ENCODE measurements at places on chromosomes 7 and 10.
A peak's percentile ranks its signal among the peaks of the same experiment; 100 is the strongest.

DNA sequence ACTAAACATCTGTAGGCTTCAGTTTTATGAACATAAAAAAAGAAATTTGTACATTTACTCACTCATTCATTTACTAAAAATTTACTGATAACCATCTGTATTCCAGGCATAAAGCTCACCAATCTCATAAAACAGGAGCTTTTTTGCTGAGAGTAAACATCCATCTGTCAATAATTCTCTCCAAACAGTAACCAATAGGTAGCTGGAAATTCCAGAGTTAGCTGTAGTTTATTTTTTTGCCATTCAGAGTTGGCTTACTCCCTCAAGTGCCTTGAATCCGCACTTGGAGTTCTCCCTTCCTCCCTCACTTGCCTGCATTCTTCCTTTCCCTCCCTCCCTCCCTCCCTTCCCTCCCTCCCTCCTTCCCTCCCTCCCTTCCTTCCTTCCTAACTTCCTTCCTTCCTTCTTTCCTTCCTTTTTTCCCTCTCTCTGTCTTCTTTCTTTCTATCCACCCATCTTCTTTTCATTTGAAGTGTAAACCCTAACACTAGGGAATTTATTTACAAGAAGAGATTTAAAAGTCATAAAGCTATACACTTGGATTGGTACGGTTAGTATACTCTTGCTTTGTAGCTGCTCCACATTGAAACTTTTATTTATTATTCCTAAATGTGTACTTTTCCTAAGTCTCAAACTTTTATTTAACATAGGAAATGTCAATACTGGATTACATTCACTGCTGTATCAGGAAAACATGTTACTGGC, 44.6 kb upstream of the BICC1 start:
- no peak for DNase-seq

DNA sequence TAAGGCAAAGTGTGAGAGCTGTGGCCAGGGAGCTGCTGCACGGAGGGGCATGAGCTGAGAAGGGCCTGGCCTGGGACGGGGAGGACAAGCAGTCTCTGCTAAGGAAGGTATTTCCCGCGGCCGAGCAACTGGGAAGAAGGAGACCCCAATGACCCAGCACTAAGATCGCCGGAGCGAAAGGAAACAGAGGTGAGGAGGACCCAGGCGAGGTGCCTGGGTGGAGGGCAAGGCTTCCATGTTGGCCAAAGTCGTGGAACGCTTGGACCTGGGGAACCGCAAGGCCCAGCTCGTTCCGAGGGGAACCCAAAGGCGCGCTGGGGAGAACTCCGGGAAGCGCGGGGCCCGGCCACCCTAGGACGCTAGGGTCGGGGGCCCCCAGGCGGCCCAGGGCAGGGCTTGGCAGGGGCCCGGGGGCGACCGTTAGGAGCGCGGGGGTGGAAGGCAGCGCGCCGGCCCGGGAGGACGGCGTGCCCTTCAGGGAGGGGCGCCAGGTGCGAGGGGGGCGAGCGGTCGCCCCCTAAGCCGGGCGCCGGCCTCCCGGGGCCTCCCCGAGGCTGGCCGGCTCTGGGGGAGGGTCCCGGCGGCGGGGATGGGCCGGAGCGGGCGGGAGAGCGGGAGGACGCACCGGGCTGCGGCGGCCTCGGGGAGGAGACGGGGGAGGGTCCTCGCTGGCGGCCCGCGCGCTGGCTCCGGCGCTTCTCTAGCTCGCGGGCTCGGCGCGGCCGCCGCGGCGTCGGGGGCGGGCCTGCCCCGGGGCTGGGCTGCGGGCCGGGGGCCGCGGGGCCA, 545 bp downstream of the GIGYF1 start:
- no peak for DNase-seq

GRCh38 chr7:577741-578370, 58.2 kb upstream of the PDGFA start:
- DNase-seq, result no peak

GRCh38 chr10:119162452-119163092, 2.9 kb downstream of the SFXN4 start:
- no peak for DNase-seq

- no peak for DNase-seq
Observed at GRCh38 chr7:545470-545869, 25.8 kb upstream of the PDGFA start.

DNA sequence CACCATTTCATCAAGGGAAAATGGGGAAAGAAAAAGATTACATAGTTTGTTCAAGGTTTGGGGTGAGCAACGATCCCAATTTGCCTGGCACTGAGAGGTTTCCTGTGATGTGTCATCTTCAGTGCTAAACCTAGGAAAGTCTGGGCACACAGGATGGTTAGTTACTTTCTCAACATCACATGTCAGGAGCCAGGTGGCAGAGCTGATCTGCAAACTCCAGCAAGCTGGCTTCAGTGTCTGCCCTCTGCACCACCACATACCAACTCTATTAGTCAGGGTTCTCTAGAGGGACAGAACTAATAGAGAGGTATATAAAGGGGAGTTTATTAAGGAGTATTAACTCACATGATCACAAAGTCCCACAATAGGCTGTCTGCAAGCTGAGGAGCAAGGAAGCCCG, 11.3 kb downstream of the ADAM12 start:
- DNase-seq, result no peak

GRCh38 chr7:148436135-148436534, 154.4 kb upstream of the C7orf33 start:
- DNase-seq, result no peak

DNA sequence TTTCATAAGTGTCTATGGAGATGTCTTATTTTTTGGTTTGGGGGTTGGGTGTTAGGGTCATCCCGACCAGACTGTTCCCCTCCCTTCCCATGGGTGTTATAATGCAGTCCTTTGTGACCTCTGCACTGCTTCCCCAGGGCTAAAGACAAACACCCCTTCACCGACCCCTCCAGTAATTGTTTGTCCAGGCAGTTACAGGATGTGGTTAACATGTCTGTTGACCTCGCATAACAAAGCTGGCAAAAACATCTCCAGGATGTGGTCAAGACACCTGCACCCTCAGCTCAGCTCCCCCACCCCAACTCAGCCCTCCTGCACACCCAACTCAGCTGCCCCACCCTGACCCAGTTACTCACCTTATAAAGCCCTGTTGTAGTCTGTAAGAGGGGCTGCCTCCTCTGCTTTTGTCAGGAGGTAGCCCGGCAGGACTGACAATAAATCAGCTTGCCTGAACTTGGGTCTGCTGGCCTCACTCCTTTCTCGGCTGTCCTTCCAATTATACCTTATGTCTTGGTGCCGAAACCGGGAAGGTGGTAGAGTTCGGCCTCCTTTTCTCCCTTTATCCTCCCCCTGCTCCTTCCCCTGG, 102.2 kb downstream of the ZNF92 start:
- no peak for DNase-seq

DNA sequence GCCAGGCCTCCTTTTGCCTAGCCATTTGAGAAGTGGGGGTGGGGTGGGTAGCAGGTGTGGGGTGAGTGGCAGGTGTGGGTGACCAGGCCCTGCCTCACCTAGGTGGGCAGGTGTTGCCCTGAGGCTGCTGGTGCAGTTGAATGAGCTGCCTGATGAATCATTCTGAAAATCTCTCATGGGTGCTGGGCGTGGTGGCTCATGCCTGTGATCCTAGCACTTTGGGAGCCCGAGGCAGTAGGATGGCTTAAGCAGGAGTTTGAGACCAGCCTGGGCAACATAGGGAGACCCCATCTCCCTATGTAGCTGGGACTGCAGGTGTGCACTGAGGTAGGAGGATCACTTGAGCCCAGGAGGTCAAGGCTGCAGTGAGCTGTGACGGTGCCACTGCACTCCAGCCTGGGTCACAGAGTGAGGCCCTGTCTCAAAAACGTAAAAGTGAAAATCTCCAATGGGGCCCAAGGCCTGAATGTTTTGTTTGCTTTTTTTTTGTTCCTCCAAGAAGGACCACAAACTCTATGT, 17.7 kb downstream of the TSPAN14 start:
- no peak for DNase-seq

- no peak for DNase-seq
Observed at GRCh38 chr10:14618674-14619073, 156.0 kb downstream of the FAM107B start.

DNA sequence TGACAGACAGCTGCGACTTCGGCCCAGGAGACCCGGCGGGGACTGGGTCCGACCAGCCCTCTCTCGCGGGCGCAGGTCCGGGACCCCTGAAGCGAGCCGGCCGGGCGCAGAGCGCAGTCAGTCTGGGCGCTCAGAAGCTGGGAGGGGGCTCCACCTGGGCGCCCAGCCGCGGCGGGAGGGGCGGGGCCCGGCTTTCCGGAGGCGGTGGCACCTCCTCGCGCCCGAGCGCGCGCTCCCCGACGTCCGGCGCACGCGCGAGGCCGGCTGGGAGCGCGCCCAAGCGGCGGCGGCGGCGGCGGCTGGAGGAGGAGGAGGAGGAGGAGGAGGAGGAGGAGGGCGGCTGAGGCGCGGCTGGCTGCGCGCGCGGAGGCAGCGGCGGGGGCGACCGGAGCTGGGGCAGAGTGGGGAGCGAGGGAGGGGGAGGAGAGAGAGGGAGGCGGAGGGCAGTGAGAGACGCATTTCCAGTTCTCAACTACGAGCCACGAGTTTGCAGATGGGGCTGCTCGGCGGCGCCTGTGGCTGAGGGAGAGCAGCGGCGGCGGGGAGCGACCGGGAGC, at the start of gene PALS2:
TSS of gene PALS2 (plus strand) at position 456 of the 557 bp plus-strand sequence. CDS start 50,216 bp downstream, outside the sequence.
- peak; percentile 79 for DNase-seq

DNA sequence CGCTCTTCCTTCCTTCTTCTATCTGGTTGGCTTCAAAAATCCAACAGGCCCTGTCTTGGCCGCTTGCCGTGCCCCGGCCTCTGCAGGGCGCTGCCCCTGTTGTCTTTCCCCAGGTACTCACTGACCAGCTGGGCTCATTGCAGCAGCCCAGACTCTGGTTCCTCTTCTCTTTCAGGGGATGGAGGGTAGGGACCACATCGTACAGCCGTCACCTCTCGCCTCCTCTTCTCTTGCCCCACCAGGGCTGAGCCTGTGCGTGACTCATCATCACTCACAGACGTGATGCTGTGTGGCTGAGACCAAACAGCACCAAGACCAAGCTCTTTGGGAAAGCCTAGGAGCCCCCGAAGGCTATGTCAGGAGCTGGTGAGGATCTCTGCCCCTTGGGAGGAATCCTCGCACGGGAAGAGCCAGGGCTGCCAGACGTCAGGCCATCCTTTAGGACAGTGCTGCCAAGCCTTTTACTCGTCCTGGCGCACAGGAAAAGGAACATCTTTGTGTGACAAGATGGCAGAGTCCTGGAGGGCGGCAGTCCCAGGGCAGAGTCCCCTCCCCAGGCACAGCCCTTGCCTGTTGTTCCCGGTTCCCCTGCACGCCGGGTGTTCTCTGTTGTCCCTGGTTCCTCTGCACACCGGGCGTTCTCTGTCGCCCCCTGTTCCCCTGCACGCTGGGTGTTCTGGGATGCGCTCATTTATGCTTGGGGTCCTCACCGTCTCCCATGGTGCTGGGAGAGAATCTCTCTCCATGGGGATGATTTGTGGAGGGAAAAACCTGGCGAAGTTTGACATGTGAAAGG, 188.5 kb upstream of the SHH start:
- no peak for DNase-seq

DNA sequence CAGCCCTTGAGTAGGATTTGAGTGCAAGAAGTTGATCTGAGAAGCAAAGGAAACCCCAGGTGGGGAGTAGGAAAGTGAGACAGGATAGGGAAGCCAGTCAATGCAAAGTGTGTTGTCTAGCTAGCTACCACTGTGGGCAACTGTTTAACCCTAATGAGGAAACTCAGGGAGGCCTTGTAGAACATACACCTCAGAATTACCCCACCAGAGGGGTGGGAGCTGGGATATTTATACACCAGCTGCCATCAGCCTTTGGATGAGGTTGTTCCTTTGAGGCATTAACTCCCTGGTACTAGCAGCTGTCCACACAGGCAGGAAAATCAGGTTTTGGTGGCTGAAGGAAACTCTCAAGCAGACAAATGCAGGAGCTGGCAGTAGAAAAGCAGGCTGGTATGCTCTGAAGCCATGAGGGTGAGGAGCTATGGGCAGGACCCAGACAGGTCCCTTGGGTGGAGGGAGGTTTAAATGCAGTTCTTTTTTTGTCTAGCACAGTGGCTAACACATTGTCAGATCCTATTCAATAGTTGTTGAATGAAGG, 60.1 kb upstream of the ARID5B start:
- DNase-seq, result no peak

GRCh38 chr10:28201410-28202400, 101.2 kb downstream of the MPP7 start:
- no peak for DNase-seq

DNA sequence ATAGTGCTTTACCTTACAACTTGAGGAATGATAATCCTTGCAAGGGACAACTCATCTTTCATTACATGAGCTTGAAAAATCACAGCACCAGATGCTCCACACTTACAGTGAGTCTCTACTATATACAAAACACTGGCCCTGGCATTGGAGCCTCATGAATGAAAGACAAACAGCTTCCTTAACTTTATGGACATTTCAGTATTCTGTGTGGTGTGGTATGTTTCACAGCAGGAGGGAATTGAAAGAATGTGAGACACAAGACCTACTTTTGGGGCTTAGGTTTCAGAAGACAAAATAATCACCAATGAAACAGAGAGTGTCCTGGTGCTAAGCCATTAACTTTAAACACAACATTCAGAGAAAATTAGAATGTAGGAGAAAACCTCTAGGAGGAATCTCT, 1249.6 kb downstream of the XPNPEP1 start:
- no peak for DNase-seq

DNA sequence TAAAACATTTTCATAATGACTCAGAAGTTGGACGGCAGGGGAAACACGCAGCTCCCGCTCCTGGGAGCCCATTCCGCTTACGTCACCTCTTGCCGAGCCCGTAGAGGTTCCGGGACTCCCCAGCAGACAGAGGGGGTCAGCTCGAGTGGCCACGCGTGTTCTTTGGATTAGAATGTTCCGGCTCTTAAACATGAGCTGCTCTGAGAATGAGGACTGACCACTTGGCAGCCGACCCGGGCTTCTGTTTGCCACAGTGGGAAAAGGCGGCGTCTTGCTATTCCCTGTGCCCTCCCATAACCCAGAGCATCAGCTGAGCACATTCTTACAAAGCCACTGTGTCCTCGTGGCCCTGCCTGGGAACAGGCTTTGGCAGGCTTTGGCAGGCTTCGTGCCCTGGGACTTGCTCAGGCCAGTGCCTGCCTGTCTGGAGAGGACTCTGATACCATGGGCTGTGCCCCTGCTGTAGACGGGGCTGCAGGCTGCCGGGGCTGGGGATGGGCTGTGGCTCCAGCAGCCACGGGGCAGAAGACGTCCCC, 40.1 kb downstream of the PFKP start:
- DNase-seq, result no peak

DNA sequence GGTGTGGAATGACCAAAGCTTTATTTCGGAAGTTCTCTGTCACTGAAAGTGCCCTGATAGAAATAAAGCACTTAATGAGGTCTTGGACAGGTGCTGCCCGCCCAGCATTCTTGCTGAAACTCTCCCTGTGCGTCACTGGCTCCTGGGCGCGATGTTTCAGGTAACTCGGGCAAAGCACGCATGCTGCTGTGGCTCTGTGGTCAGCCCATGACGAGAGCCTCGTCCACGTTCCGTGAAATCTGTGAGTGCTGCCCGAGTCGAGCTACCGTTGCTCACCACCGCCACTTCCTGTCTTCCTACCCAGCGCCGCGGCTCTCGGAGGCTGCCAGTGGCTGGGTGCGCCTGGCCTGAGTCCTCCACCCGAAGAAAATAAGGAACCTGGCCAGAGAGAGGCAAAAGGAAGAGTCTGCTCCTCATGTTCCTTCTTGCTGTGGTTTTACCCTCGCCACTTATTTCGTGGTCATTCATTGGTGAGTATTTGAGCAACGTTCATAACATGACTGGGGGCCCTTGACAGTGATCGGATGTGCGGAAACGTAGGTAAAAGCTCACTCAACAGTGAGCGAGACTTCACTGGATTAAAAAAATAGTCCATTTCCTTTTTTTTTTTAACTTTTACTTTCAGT, 95.5 kb downstream of the MAP3K8 start:
- no peak for DNase-seq

Measured in NCI-H510A (cell line).